Renal cortical epithelial cell (primary cell): ENCODE measurements at places on chromosomes 1 and 21. TPM values are rescaled to one million over a fixed set of nuclear protein-coding genes. Genes with fewer than 3 reads are reported as not detected.

DNA sequence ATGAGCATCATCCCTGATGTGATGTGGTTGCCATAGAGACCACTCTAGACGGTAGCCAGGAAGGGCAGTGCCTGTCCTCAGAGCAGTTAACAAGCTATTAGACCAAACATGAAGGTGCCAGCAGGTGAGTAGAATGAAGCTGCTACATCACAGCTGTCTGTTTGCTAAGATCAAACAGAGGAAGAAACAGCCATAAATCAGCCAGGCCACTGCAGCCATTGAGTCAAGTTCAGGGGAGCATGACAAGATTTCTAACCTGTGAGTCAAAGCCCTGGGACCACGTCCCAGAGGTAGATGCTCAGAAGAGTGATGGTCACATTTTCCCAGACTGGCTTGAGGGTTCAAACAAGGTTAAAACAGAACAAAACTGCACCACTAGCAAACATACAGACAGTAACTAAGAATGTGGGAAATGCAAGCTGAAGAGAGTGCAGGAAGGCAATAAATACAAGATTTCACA is 450.6 kb upstream of the DAB1 start:
- DNase-seq, result peak; percentile 98

GRCh38 chr1:226643177-226643576 is 94.6 kb downstream of the STUM start:
- DNase-seq, result peak; percentile 75

GRCh38 chr1:64162151-64162550 is 41.3 kb upstream of the UBE2U start:
- no peak for DNase-seq

DNA sequence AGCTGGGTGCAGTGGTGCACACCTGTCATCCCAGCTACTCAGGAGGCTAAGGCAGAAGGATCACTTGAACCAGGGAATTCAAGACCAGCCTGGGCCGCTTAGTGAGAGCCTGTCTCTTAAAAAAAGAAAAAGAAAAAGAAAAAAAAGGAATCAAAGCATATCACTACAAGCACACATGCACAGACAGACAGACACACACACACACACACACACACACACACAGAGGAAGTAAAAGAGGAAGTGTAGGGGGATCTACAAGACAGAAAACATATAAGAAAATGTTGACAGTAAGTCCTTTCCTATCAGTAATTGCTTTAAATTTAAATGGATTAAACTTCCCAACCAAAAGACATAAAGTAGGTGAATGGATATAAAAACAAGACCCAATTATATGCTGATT is 180.3 kb downstream of the FAF1 start:
- DNase-seq, result no peak

Gene GPR37L1
- 0.15 and 0.35 TPM in 2 replicates for total RNA-seq

Gene ANKRD35
- 0.10 TPM in 1 of 2 replicates, not detected in the other for total RNA-seq

GRCh38 chr21:15065392-15066122 is 757 bp upstream of the NRIP1 start:
- DNase-seq, result peak; percentile 63

GRCh38 chr1:11690397-11691301 is 861 bp upstream of the DRAXIN start:
- DNase-seq, result no peak

DNA sequence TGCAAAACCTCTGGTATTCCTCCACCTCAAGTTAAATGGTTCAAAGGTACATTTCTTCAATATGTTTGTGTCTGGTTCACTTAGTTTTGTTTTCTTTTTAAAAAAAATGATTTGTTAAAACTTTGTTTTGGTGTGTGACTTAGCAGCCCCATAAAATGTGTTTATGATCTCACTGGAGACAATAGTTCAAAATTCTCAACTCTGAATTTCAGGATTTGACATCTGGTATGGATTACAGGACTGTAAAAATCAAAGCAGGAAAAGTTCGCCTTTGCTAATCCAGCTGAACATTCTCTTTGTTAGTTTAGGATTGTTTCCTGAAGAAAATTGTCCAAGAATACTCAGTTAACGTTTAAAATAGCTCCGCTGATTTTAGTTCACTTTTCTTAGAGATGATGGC is 231.7 kb downstream of the HMCN1 start:
- no peak for DNase-seq

Gene CYP4Z1
- not detected in 2 replicates for total RNA-seq

Gene FCRL6
- 0.05 TPM in 1 of 2 replicates, not detected in the other for total RNA-seq

DNA sequence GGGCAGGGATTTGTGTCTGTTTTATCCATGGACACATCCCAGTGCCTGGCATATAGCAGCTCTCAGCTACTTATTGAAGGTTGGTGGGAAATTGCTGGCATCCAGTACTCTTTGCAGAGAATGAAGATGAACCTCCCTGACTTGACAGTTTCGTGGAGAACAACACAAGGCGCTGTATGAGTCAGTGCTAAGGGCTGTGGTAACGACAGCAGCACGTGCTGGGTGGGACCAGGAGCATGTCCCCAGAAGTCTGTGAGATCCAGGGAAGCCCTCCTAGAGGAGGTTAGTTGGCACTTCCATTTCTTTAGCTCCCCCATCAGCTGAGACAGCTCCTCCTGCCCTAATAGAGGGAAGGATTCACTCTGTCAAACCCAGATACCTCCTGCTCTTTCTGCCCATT is 25.9 kb upstream of the IL19 start:
- DNase-seq, result no peak

Gene IGFN1
- total RNA-seq, result under 0.01 and 12.1 TPM in 2 replicates

- DNase-seq, result no peak
Observed at GRCh38 chr1:41607808-41608207, 123.3 kb upstream of the EDN2 start.

Gene CCDC17
- total RNA-seq, result 0.52 and 1.1 TPM in 2 replicates

DNA sequence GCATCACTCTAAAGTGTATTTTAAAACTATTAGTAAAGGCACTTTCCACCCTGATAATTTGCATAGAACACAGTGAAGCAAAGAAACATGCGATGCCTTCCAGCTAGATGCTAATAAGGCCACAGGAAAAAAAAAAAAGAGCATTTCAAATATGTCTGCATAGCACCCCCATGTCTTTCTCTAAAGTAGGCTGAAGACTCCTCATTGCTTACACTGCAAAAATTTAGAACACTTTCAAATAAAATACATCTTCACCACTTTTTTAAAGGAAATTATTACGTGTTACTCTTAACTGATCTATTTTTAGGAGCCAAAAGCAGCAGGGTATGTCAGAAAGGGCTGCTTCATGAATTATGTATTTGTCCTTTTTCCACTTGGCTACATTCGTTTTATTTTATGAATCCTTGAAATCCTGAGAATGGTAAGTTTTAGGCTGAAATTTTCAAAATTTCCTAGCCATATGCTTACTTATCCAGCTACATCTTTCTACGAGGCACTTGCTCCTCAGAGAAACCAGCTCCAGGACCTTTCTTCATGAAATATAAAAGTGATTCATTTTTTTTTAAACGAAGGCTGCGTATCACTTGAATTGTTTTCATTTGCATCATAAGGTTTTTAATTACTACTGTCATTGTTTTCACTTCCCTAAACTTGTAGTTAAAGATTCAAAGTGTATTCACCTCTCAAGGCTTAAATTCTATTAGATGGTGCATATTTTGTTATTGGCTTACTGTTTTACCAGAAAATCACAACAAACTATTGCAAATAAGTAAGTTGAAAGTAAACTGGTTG is 513.0 kb downstream of the PTPRC start:
- DNase-seq, result no peak

Gene GCSAML
- total RNA-seq, result not detected in 2 replicates

DNA sequence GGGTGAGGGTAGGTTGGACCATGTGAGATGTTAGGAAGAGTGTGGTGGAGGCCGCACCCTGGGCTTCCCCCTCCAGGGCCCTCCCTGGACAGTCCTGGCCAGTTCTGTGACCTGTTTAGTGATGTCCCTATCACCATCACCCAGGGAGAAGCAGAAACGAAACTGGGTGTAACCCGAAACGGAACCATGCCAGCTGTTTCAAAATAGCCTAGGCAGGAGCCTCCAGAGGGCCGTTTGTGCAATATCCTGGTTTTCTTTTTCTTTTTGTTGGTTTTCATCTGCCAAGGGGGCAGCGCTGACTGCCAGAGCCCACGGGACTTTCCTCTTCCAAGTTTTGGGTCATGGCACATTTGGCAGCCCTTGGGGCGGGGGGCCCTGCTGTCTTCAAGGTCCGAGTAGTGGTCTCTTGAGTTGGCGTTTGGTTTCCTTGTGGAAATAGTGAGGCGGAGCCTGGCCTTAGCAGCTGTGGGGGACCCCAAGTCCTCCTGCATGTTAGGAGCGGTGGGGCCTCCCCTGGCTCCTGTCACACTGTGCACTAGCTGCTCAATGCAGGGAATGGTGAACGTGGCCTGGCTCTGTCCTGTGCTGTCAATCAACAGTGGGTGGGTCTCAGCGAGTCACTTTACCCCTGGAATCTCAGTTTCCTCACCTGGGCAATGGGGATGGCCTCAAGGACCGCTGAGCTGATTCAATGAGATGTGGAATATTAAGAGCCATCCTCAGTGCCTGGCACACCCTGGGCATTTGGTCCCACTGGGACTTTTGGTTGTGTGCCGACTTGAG is 90.7 kb downstream of the ARHGEF10L start:
- DNase-seq, result no peak

Gene PRRX1
- not detected in 2 replicates for total RNA-seq

Gene RGS7
- not detected in 2 replicates for total RNA-seq

DNA sequence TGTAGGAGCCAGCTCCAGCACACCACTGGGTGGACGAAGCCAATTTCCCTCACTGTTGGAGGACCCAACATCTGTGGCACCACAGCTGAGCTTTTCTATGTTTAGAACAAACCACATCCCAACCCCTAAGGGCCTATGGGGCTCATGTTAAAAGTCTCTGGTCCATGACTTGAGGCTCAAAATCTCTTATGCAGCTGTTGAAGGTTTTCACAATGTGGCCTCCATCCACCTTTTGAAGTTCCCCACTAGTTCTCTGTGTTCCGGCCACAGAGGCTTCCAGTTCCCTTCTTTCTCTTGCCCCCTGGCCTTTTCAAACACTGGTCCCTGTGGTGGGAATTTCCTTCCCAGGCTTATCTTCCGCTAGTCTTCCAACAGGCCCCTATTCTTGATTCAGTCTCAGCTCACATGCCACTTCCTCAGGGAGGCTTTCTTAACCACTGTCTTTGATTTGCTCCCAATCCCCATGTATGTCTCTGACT is 3.9 kb upstream of the IFNLR1 start:
- DNase-seq, result no peak

GRCh38 chr1:185291159-185291558 is 25.9 kb downstream of the IVNS1ABP start:
- DNase-seq, result no peak

Gene HJV
- not detected in 2 replicates for total RNA-seq

GRCh38 chr1:109149874-109150601 is 36.1 kb downstream of the ELAPOR1 start:
- DNase-seq, result no peak

DNA sequence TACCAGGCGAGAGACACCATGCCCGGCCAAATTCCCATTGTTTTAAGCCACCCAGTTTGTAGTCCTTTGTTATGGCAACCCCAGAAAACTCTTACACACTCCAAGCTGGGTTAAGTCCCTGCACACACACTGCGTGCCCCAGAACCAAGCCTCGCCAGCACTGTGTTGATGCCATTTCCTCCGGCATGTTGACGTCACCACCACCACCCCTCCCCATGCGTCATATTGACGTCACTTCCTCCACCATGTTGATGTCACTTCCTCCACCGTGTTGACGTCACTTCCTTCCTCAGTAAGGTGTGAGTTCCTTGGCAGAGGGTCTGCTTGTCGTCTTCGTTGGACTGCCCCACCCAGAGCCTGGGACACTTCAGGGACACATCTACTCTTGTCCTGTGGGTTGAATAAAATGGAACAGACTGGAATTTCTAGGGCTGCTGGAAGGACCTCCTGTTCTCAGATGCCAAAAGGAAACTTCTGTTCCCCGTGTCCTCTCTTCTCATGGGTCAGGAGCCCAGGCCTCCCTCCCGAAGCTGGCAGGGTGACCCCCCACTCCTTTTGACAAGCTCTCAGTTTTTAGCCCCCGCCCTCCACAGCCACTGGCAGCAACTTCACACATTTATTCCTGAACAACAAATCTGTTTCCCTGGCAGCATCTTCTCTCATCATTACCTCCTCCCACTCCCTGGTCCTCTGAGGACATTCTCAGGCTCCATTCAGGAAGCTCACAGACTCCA is 643.3 kb downstream of the NPHP4 start:
- DNase-seq, result no peak

DNA sequence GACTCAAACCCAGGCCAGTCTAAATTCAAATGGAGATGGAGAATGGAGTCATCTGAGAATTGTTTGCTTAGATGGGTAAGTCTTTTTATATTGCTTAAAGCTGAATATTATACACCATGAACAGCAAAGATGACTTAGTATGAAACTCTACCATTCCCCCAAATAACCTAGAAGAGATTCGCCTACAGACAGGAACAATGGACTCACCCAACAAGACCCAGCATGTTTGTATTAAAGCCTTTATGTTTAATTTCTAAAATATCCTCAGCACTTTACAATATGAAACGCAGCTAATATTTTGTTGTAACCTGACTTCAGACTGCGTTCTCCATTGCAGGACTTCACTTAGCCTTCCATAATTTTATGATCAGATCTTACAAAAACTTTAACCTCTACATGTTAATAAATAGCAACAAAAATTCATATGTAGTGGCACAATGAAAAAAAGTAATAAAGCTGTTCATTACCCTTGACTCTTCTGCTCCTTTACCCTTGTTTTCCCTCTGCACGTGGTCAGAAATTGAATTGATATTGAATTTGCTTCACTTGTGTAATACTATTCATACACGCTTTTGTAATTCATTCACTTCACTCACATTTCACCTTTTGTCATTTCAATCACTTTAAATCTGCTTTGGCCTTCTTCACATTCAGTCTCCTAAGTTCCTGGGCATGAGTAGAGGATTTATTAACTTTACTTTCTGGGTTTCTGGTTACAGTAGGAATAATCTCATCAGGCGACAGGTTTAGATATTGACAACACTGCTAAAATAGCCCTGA is 177.3 kb upstream of the PTBP2 start:
- DNase-seq, result no peak

DNA sequence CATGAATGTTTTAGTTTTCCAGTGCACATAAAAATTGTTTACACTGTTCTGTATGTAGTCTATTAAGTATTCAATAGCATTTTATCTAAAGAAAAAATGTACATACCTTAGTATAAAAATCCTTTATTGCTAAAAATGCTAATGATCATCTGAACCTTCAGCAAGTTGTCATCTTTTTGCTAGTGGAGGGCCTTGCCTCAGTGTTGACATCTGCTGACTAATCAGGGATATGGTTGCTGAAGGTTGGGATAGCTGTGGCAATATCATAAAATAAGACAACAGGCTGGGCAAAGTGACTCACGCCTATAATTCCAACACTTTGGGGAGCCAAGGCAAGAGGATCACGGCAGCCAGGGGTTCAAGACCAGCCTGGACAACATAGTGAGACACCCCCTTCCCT is 9.0 kb downstream of the DYNLT5 start:
- DNase-seq, result peak; percentile 10

DNA sequence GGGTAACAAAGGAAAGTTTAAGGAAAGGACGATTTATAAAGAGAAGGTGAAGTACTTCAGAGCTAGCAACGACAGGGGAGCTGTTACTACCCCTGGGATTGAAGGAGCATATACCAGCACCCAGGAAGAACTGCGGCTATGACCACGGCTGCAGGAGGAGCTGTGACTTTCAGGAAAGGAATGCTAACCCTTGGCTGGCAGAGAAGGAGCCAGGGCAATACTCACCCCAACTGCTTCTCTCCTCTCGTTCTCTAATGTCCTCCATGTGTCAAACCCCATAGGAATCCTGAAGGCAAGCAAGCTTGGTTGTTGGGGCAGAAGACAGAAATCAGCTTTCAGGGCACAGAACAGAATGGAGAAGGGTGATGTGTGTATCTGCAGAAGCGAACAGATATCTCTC is 120.5 kb downstream of the TMEM53 start:
- DNase-seq, result peak; percentile 49
